ENCODE measurements at places on chromosomes 13 and 19.
A peak's percentile ranks its signal among the peaks of the same experiment; 100 is the strongest.

GRCh38 chr19:4829001-4829712, 2.4 kb downstream of the TICAM1 start:
- no peak for DNase-seq

- no peak for DNase-seq
These were observed 6.4 kb downstream of the POGLUT2 start for GRCh38 chr13:102792396-102792795.

GRCh38 chr19:41707871-41708371, 505 bp upstream of the CEACAM5 start:
- DNase-seq, result no peak

- DNase-seq, result no peak
These were observed 1.3 kb downstream of the FAM174C start for GRCh38 chr19:1276628-1277022.

GRCh38 chr19:10096615-10096963, 5.9 kb downstream of the ANGPTL6 start:
- no peak for DNase-seq

DNA sequence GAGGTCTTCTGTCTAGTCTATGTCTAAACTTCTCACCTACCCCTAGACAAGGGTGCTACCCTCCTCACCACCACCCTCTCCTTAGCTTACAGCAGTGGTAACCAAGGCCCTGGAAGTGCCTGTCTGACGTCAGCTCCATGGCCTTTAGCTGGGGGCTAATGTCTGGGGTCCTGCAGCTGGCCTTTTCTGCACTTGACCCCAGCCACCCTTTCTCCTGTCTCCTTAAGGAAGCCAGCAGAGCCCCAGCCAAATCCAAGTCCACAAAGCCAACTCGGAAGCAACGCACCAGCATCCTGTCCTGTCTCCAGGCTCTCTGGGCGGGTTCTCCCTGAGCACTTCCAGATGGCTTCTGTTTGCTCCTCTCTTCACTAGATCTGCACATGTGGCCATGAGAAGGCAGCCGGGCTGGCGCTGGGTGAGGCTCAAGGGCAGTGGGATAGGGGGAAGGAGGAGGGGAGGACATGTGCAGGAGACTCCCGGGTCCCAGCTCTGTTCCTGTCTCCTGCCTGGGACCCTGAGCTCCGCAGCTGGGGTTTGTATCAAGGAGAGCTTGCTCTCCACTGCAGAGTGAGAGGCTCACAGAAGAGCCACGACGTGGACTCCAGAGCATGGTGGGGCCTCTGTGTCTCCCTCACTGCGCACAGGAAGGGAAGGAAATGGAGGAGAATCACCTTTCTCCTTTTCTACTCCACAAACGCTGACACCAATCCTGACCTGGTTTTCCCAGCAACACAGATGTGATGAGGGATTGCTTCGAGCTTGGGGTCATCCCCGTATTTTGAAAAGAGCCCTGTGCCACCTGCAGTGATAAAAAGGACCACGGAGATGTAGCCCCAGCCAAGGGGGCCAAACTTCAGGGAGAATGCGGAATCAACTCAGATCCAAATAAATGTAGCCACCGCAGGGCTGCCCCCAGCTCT, 204.2 kb downstream of the USP12 start:
- peak; percentile 27 for DNase-seq

Measured in AG08395 (cell line).